ENCODE measurements at places on chromosomes 5 and 9.

GRCh38 chr5:151144275-151144674, 13.3 kb downstream of the ANXA6 start:
- no peak for DNase-seq

GRCh38 chr5:74490814-74491213, 149.7 kb downstream of the ENC1 start:
- no peak for DNase-seq

DNA sequence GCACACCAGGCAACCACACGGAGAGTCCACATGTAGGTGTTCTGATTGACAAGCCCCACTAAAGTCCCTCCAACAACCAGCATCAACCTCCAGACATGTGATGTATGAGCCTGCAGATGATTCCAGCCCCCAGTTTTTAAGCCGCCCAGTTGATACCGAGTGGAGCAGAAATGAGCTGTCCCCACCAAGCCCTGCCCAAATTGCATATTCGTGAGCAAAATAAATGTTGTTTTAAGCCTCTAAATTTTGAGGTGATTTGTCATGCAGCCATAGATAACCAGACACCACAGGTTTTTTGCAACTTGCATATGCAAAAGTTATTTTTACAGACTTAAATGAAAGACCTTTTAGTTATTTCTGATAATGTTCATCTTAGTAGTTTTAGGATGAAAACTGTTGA, 187.7 kb downstream of the PIK3R1 start:
- DNase-seq, result no peak

GRCh38 chr5:16315501-16315900, 135.9 kb upstream of the MARCHF11 start:
- DNase-seq, result no peak

GRCh38 chr9:14526504-14526903, 166.7 kb downstream of the ZDHHC21 start:
- no peak for DNase-seq

DNA sequence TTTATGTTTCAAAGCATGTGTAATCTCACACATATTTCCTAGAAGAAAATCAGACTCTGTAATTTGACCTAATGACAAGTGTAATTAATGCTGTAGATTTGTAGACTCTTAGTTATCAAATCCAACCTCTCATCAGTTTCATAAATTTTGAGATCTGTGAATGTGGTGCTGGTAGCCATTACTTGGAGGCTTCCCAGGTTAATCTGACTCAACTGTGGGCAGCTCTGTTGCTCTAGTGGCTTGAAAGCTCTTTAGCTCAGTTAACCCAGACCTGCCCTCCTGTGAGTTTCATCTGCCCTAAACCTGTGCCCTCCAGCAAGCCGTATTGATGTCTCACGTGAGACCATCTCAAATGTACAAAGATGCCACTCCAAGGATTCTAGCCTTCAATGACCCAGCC, 323.4 kb downstream of the FBXL7 start:
- DNase-seq, result no peak

DNA sequence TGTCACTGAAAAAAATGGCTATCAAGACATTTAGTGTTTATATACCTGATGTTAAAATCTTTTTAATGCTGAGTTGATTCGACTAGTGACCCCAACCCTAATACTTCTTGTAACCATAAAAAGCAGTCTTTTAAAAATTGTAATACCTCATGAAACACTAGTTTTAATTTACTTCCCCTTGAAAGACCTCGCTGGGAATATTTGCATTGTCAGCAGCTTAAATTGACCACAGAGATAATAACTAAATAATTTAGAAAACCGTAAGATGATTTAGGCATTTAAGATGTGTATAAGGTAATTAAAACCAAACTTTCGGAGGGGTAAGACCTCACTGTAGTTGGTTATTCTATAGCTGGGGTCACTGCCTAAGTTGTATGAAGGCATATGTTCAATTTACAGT, 89.8 kb downstream of the FGF10 start:
- DNase-seq, result no peak

DNA sequence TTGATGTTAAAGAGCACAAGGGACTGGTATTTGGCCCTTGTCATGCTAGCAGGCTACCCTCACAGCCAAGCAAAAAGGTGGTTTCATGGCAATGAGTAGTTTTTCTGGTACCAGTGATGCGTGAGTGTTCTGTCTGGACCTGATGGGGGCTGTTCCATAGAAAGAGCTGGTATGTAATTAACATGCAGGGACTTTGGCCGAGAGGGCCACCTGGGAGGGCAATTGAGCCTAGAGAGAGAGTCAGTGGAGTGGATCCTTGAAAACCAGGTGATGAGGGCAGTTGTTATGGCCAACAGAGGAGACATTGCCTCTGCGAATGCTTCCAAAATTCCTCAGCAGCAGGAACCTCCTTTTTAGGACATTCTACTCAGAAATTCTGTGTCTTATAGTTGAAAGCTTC, 383.3 kb downstream of the PSAT1 start:
- DNase-seq, result no peak

- no peak for DNase-seq
These were observed 94.3 kb downstream of the PRKACG start for GRCh38 chr9:68919661-68920060.

- DNase-seq, result no peak
These were observed 291.5 kb upstream of the TRPC7 start for GRCh38 chr5:136656811-136657210.

DNA sequence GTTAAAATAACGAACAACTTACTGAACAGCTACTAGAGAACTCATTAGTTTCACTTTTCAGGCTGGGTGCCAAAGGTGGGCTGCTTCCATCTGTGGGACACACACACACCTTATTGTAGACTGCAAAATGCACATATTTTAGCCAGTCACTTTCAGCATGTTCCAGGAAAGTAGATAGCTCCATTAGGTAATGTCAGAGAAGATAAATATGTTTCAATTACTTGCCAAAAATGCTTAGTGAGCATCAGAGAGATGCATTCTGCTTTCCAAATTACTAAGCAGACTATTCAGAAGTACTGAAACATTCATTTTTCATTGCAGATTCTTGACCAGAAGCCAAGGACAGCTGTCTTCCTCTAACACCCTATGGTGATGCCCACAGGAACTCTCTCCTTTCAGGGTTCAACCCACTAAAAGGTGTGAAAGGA, 56.2 kb upstream of the APC start:
- DNase-seq, result no peak

- DNase-seq, result no peak
These were observed 3.2 kb upstream of the ACOT12 start for GRCh38 chr5:81397176-81397575.

DNA sequence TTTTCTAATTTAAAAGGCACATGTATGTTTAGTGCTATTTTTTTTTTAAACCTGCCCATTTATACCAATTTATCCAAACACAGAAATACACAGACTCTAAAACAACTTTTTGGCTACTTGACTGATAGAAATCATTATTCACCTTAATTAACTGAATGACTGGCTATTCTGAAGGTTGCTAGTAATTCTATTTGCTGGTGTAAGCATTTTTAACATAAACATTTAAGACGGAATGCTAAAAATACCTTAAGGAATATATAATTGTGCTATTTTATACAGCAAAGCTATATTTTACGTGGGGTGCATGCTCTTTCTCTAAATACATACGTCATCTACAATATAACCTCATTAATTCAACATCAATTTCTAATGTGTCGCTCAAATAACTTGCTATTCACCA, 14.9 kb downstream of the GLIS3 start:
- no peak for DNase-seq

DNA sequence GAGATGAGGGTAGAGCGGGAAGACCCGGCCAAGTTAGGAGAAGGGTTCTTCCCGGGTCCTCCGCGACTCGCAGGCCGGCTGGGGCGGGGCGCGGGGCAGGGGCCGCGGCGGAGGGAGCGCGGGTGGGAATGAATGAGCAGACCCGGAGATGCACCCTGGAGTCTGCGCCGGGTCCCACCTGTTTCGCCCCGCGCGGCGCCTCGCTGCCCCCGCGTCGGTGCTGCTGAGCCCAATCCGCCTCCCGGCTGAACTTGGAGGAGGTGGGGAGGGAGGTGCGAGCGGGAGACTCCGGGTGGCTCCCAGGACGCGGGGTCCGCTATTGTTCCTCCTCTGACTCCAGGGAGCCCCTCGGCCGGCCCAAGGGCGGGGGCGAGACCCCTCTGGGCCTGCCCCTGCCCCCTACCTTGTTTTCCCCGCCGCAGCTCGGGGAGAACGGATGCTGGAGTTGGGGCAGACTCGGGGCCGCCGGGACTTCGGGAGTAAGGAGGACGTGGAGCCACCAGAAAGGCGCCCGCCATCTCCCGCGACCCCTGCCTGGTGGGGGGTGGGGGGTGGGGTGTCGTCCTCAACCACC, 659 bp downstream of the RAI14 start:
- peak; percentile 18 for DNase-seq

DNA sequence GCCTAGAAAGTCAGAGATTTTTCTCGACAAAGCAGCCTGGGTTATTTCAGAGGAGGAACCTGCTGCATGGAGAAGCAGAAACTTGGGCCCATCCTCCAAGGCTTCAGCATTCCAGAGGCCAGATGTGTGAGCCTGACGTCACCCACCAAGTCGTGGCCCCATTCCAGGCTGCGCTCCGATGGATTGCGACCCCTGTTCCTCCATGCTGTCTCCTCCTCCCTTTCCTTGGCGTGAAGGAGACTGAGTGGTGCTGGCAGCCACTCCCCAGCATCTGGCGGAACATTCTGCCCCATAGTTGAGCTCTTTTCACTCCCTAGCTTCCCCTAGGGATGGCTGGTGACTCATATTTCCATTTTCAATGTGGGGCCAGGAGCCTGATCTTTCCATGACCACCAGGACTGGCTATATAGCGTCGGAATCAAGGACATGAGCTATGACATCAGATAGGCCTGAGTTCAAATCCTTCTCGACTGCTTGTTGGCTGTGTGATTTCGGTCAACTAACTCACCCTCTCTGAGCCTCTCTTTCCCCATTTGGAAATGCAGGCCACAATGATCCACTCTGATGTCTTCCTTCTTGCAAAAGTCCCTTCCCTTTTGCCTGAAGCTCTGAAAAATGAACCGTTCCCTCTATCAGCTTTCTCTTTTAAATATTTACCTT, 24.5 kb upstream of the DUSP1 start:
- DNase-seq, result peak; percentile 95

DNA sequence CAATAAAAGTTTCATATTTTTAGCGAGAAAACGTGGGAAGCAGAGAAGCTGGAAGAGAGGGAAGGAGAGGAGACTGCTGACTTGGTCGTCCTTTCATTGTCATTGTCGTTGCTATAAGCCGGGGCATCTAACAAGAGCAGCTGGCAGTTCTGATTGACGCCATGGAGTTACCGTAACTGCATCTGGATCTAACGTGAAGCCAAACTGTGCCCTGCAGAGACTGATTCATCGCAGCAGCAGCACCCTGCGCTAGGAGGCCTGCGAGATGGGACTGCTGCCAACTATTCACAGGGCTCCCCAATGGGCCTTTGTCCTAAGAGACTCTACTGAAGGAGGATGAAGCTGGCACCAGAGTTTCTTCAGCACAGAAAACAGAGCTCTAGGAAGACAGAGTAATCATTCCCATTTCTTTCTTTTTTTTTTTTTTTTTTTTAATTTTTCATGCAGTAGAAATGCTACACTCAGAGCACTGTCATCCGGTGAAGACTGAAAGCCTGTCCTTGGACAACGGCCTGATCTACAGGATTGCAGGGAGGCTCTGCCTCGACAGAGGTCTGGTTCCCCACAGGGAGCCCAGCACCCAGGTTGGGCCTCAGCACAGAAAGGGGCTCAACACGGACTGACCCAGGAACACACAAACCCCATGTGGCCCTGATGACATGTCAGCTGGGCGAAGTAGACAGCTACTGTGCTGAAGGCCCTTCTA, 47.8 kb downstream of the RETREG1 start:
- DNase-seq, result no peak

- DNase-seq, result no peak
These were observed 271.3 kb downstream of the ARHGAP26 start for GRCh38 chr5:143041461-143041860.

DNA sequence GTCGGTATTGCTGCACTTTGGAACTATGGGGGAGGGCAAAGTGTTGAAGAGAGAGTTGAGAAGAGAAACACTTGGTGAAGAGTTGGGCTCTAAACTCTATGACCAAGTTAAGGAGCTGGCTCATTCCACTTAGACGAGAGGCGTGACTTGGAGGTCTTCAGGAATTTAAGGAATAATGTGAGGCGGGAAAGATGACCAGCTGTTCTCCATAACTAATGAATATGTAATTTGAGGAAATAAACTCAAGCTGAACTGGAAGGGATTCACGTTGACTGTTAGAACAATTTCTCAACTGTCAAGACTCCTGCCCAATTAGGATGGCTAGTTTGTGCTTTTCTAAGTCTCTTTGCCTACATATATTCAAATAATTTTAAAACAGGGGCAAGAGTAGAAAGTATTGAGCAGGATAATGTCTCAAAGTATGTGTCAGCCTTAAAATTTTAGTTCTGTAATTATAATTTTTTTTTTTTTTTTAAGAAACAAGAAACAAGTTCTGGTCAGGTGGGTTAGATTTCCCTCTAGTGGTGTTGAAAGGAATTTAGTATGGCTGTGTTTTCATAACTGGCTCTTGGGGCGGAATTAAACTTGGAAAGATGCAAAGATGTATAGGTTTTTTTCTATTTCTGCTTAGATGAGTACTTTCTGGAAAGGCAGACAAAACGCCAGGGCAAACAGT, 33.4 kb downstream of the TMEM252 start:
- DNase-seq, result no peak

- no peak for DNase-seq
These were observed 107.4 kb downstream of the SVEP1 start for GRCh38 chr9:110472111-110472510.

- DNase-seq, result no peak
These were observed 135.4 kb downstream of the WDR41 start for GRCh38 chr5:77356740-77357139.

All from left ventricle myocardium inferior (tissue), 1 donor.